ENCODE measurements at places on chromosomes 6 and 20.

DNA sequence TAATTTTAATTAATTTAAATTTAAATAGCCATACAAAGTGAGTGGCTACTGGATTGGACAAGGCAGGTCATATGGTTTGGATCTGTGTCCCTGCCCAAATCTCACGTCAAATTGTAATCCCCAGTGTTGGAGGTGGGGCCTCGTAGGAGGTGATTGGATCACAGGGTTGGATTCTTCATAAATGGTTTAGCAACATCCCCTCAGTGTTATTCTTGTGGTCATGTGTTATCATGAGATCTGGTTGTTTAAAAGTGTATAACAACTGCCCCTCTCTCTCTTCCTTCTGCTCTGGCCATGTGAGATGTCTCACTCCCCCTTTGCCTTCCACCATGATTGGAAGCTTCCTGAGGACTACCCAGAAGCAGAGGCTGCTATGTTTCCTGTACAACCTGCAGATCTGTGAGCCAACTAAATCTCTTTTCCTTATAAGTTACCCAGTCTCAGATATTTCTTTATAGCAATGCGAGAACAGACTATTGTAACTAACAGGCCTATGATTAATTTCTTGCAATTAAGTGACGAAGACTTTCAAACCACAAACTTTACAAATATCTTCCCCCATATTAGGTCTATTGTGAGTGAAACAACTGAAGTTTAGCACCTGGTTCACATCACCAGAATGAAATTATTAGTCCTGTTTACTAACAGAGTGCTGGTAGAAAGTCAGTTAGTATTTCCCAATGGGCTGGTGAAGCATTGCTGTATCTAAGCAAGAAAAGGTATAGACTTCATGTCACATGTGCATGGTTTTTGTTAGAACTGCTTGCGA is 60.0 kb upstream of the TNFAIP3 start:
- no peak for DNase-seq

DNA sequence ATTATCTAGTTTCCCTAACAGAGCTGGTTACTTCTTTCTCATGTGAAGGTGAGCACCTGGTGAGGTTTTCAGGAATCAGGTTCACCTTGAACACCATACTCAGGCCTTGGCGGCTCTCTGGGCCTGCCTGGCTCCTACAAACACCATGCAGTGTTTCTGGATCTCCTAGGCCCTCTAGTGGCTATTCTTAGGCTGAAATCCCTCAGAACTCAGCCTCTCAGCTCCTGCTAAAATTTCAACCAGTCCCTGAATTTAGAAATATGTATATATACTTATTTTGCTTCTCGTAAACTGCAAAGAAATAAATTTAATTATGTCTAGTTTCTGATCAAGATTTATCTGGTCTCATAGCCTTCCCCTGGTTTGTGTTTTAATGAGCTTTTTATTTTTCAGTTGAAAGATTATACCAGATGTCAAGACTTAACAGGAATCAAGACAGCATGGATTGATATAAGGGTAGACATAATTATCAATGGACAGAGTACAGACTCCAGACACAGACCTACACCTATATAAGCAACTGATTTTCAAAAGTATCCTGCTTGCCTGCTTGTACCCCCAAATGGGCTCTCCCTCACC is 55.9 kb downstream of the ANKEF1 start:
- DNase-seq = peak; percentile 53

GRCh38 chr20:34070079-34070439 is 42.0 kb downstream of the EIF2S2 start:
- no peak for DNase-seq

GRCh38 chr6:149473080-149474052 is 11.4 kb downstream of the ZC3H12D start:
- DNase-seq = no peak

- no peak for DNase-seq
Measured at GRCh38 chr6:56958481-56958880, 3.6 kb downstream of the BEND6 start.

- no peak for DNase-seq
Measured at GRCh38 chr6:145380186-145380585, 355.1 kb downstream of the EPM2A start.

DNA sequence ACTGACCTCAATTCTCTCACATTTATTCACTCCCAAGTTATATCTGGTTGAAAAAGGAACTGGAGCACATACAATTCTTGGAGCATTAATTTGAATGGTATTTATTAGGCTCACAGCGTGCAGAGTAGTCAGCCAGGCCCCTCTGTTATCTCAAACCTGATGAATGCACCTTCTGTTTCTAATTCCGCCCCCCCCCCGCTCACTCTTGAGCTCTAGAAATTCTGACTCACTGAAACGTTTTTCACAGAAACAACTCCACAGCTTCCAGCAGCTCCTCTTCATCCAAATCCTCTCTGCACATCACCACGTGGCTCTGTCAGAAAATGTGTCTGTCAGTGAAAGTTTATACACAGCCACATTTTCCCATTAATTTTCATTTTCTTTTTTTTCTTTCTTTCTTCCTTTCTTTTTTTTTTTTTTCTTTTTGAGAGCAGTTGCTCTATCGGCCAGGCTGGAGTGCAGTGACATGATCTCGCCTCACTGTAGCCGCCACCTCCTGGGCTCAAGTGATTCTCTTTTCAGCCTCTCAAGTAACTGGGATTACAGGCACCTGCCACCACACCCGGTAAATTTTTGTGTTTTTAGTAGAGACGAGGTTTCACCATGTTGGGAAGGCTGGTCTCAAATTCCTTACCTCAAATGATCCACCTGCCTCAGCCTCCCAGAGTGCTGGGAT is 109.4 kb downstream of the TBXT start:
- DNase-seq = peak; percentile 67

- no peak for DNase-seq
Measured at GRCh38 chr20:19827818-19828217, 69.8 kb downstream of the RIN2 start.

- DNase-seq = peak; percentile 89
Measured at GRCh38 chr20:33299111-33299603, 16.1 kb downstream of the BPIFB1 start.

GRCh38 chr6:74765486-74765885 is 440.4 kb downstream of the COL12A1 start:
- DNase-seq = no peak

DNA sequence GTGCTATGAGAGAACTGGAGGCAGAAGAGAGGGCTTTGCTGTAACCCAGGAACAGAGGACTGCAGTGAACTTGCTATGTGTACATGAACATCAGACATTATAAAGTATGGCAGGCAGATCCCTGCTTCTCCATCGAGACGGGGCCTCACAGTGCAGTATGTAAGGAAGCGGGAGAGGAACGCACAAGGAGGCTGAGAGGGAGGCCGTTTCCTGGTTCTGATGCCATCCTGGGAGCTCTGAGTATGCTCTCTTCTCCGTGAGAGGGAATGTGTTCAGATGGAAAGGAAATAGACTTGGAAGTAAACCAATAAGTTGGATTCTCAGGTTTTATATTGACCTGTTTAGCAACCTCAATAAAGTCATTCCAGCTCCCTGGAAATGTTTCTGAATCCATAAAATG is 101.8 kb downstream of the ALDH8A1 start:
- no peak for DNase-seq

DNA sequence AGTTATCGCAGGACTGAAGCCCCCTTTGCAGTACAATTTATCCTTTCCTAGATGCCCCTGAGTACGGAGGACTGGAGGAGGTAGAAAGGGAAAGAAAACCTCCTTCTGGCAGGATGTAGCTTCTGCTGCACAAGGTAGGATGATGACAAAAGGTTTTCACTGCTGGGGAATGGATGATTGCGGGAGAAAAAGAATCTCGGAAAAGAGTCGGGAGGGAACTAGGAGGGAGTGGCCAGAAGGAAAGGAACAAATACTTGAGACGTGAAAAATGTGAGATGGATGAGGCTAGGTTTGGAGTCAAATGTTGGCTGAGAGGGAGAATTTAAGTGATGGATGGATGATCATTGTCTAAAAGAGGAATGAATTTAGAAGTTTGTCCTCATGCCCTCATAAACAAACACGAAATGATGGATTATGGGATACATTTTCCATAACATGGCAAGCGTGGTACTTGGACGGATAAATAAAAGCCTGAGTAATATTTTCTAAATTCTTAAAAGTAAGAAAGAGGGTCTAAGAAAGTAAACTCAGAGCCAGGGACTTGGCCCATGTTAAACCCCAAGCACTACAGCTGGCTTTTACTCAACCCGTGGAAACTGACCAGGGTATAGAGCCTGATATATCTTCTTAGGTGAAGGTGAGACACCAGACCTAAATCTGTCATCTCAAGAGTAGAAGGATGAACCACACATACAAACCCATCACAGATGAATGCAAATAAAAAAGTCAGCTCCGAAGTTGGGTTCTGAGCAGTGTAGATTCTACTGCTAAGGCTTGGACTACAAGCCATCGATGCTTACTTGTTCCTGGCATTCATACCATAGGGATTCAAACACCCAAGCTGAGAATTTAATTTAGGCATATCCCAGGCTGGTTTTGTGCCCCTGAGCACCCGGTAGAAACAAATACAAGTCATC is 72.4 kb downstream of the HFE start:
- DNase-seq = no peak

DNA sequence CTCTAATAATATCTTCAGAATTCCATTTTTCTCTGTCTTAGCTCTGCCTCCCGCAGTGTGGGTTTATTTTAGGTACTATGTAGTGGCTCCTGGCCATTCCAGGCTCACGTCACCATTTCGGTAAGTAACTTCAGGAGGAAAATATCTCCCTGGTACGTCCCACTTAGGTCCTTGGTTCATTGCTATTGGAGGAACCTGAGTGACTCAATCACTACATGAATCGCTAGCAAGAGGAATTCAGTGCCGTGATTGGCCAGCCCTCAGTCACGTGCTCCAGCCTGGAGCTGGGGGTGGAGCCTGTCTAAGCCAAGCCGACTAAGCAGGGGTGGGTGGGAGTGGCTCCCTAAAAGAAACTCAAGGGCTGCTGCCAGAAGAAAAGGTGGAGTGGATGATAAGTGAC is 67.3 kb upstream of the E2F3 start:
- no peak for DNase-seq

DNA sequence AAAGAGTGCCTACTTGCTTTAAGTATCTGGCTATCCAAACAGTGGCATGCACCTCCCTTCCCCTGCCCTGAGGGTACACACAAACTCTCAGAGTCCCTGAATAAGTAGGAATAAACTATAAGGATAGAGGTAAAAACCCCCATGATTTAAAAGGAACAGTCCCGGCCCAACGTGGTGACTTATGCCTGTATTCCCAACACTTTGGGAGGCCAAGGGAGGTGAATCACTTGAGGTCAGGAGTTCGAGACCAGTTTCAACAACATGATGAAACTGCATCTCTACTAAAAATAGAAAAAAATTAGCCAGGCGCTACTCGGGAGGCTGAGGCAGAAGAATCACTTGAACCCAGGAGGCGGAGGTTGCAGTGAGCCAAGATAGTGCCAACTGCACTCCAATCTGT is 22.2 kb downstream of the SAMHD1 start:
- DNase-seq = no peak

DNA sequence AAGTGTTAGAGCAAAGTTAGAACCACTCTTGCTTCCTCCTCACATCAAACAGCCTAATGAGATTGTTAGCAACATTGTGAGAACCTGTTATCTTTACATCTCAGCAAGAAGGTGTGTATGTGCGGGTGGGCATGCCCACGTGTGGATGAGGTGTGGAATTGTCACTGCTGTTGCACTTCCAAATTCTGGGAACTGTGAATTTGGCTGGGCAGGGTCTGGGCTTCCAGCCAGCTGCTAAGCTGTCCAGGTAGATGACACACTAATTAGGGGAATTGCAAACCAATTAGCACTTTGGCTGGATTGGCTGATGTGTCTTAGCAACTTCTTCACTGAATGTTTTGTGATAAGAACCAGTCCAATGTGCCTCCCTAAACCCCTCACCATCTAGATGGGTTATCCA is 848.2 kb downstream of the DHX35 start:
- no peak for DNase-seq

All from urothelium cell line (cell line).